ENCODE measurements at places on chromosomes 5 and 9.

- no peak for DNase-seq
Measured at GRCh38 chr9:85030316-85030715, 360.8 kb downstream of the NTRK2 start.

- no peak for DNase-seq
Measured at GRCh38 chr5:55021821-55022220, 2.2 kb upstream of the GZMK start.

- DNase-seq = no peak
Measured at GRCh38 chr9:131633491-131634031, 88.2 kb downstream of the PRRT1B start.

DNA sequence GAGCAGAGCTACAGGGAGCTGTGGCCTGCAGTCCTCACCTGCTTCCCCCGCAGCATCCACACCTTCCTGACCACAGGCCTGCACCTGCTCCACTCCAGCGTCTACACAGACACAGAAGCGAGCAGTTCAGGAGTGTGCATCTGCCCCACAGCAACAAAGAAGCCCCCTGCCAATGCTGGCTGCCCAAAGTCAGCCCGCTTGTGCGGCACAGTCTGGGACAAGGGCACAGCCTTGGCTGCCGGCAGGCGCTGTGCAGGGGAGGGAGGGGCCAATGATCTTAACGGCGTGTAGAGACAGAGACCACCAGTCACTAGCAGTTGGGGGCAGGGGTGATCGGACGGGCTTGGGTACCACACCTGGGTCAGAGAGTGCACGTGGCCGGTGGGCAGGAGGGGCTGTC is 6.6 kb downstream of the BRD9 start:
- DNase-seq = no peak

DNA sequence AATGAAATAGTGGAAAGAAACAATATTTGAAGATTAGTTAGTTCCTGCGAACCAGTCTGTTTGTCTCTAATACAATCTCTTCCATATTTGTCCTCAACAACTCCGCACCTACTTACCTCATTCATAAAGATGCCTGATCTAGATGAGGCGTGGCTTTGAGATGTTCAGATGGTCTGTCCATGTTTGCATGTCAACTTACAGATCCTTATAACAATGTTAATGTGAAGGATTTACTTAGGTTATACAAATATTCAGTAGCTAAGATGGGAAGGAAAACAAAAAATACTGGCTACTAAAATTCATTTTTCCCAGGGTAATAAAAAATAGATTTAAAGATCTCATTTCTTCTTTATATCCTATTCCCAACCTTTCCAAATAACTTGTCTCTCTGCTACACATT is 8.3 kb downstream of the CDC14B start:
- no peak for DNase-seq

DNA sequence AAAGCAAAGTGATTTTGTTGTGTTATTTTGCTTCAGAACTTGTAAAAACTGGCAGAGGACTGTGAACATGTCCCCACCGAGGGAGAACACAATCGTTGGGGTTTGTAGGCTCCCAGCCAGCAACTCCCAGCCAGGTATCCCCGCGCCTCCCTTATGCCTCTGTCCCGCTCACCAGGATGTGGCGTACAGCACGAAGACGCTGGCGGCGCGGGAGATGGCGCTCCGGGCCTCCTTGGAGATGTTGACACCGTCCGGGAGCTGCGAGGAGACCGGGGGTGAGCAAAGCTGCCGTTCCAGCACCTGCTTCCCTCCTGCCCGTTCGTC is 630 bp downstream of the POLE3 start:
- DNase-seq = no peak

- DNase-seq = no peak
Measured at GRCh38 chr9:109030426-109030825, 17.1 kb upstream of the CTNNAL1 start.
